ENCODE measurements at places on chromosomes 5 and 9.

DNA sequence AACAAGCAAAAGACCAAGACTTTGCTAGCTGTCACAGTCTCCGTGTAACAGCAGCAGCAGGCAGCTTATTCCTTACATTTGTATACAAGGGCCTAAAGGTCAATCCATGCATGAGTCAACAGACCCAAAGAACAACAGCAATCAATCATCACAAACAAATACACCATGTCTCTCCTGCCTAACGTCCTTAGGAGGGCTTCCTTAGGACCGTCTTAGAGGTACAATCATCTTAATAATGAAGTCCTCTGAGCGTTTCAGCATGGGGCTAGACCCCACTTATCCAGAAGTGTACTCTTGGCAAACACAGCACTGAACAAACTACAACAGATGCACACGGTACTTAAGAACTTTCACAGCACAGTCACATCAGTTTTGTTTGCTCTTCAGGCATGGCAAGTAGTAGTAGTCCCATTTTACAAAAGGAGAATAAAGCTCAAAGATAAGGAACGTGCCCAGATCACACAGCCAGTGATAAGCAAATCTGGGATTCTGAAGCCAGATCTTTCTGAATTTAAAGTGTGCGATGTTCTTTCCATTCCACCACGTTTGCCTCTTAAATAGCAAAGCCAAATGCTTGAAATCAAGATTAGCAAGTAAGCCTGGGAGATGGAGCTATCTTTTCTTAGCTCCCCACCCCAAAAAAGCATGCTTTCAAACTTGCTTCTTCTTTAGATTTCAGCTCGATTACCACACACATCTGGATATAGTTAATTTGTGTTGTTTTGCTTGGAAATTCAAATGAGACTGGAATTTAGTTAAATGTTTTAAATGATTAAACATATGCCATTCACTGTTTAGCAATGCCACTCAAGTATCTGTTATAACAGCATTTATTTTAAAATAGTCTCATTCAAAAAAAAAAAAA, 24.2 kb downstream of the PSMB7 start:
- no peak for DNase-seq

DNA sequence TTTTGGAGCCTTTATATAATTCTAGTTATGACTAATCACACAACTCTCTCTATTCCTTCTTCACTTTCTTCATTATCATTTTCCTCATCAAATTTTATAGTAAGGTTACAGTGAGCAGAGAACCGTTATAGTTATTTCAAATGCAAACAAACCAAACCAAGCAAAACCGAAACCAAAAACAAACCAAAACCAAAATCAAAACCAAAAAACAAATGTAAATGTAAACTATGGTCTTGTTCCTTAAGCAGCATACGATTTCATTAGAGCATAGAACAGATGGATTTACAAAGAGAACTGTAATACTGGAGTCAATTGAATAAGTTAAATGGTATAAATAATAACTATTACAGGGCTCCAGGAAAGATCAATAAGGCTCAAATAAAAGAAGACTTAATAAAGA, 447.1 kb downstream of the LRRC70 start:
- no peak for DNase-seq

- DNase-seq: no peak
Measured at GRCh38 chr9:137237759-137238726, 3.0 kb upstream of the TUBB4B start.

DNA sequence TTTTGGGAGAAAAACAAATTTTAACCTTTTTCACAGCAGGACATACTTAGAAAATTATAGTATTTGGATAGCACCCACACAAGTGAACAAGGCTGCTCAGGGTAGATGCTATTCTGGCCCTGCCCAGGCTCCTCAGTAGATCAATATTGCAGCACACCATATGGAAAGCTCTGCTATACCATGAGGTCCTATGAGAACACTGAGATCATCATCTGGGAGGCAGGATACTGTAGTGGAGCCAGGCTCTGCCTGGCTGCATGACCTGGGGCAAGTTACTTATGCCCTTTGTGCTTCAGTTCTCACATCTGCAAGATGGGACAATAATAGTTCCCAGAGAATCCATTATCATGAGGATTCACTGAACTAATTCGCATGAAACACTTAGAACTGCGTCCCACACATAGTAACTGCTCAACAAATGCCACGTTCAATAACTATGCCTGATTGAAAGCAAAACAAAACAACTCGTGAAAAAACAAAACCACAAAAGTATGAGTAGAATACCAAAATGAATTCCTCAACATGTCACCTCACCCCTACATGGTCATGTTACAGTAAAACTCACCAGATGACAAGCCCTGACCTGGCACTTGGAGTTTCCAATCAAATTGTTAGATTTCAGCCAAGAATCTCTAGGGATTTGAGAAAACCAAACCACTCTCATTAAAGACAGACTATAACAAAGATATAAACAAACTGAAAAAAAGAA, 31.9 kb downstream of the ARSB start:
- DNase-seq: no peak

DNA sequence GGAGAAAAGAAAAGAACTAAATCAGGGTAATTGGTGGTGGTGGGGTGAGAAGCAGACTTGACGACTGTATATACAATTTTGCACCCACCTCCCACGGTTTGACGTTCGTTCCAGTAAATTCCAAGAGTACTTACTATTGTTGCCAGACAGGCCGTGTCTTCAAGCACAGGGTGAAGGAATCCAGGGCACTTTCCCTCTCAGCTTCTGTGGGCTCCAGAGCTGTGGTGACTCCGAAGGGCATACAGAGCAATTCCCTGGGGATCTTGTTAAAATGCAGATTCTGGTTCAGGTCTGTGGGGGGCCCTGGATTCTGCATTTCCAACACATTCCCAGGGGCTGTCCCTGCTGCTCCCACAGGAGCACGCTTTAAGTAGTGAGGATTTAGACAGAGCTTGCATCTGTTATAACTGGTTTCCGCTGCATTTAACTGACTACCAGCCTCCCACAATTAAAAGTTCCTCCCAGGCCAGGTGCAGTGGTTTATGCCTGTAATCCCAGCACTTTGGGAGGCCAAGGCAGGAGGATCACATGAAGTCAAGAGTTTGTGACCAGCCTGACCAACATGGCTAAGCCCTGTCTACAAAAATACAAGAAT, 49.3 kb upstream of the FANCC start:
- no peak for DNase-seq

DNA sequence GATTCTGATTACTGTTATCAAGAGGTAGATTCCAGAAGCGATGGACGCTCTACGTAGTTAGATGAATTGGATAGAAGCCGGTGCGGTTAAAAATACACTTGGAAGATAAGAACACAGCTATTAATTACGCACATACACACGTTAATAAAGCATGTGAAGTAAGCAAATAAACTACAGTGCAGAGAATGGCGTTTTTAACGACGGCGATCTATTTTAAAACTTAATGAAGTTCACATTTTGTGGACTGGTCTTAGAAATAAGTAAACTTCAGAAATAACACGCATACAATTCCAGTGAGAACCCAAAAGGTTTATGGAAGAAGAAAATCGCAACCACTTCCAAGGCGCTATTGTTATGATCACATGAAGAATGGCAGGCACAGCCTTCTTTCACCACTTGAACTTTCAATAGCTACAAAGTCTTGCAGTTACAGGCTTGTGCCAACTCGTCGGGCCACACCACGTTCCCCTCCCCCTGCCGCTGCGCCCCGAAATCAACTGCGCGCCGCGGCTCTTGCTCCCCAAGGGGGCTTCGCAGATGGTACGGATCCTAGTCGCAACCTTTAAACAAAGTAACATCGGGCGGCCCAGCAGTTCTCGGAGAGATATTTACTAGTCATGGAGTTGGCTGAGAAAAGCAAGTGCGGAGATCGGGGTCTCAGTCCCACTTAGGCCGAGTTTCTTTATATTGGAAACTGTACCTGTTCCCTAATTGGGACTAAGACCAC, 866 bp upstream of the SEMA6A start:
- peak; percentile 32 for DNase-seq

DNA sequence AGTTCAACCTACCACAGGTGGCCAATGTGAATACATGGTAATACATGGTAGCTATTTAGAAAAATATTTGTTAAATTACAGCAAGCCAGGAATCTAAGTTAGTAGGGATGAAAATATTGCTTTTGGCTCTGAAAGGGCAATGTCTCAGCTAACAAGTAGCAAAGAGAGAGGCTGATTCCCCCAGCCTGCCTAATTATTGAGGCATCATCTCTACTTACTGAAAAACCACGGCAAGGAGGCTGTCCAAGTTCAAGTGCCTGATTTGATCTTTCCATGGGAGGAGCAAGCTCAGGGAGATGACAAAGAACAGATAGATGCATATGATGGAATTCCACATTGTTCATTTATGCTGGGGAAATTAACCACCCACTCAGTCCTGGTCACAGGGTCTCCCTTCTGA, 28.7 kb upstream of the UBTD2 start:
- DNase-seq: no peak

DNA sequence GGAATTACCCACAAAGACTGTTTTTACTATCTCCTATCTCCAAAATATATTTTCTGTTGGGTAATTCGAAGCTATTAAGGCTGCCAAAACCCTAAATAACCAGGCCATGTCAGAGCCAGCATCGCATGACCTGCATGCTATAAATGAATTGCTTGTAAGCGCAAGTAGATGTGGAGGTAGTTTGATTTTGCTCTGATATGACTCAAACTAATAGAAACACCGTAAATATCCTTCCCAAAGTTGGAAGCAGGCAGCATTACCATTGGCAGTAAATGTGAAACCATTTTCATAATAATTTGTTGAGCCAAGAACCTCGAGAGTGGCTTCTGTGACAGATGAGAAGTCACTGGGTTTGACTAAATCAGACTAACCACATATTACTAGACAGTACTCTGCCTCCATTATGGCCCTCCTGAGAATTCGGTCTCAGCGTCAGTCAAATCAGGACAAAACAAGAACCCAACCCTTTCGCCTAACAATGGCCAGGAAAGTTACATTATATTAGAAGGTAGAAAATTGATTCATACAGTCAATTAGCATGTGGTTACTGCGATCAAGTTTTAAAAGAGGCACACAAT, 289.8 kb downstream of the SPOCK1 start:
- no peak for DNase-seq

DNA sequence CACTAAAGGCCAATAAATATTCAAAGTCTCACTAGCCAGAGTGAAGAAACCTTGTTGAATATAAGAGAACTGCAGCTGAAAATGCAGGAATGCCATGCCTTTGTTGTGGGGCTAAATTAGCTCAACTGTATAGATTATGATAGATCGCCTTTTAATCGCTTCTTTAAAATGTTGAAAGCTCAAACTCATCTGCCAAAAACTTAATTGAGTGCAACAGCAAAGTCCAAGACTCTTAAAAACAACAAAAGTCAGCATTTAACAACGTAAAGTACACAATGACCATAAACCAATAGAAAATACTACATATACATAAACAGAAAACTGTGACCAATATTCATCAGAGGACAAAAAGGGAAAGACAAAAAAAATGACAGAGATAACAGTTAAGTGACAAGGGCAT, 585.0 kb upstream of the CDH6 start:
- no peak for DNase-seq

DNA sequence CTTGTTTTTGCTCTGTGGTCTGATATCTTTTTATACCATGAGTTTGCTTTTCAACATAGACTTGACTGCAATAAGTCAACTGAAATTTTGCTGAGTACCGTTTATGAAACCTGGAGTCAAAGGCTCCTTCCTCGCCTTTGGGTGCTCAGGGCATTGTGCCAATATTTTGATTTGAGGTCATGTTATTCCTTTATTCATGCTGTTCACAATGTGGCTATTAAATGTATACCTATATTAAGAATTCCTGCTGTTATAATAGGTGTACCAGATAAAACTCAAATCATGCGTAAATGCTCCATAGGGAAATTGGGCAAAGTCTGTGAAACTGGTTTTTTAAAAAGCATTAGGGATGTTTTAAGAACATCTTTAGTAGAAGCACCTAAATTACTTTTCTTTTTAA, 334.0 kb upstream of the NUDT12 start:
- no peak for DNase-seq

- DNase-seq: peak; percentile 43
Measured at GRCh38 chr5:76602094-76602726, 21.0 kb downstream of the F2RL2 start.

DNA sequence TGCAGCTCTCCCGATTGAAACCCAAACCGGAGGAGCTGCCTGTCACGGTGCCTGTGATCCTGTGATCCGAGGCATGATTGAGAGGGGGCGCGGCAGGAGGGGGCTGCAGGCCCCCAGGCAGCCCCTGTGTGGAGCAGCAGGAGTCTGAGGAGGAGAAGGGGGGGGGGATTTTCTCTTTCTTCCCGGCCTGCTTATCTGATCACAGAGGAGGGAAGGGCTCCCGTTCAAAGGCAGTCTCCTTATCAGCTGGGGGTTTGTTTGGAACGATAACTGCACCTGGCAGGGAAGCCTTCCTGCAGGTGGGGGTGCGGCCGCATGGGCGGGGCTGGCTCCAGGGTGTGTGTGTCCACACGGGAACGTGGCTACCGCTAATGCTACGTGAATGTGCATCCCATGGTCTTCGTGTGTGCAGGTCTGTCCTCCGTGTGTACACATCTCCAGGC, 38.4 kb downstream of the LMX1B start:
- no peak for DNase-seq

DNA sequence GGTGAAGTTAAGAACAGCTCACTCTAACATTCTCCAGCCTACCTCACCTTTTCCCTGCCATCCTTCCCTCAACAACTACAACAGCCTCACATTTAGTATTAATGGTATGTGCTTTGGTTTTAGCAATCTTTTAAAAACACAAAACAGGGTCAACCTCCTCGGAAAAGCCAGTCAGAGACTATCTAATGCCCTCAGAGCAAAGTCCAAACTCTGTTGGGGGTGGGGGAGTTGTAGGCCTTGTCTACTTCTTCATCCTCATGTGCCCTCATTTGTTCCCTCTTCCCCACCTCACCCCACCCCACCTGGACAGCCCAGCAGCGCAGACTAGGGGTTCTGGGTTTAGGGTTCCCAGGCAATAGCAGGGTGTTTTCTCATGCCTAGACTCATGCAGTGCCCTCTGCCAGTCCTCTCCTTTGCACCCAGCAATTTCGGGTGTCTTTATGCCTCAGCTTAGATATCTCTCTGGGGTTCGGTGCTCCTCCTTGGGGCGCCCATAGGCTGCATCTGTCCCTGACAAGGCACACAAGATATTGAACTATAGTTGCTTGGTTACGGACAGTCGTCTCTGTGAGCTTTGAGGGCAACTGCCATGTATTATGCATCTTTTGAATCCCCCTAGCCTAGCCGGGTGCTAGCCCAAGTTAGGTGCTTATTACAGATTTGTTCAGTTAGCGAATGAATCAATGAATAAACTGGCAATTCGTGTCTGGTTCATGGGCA, 762 bp upstream of the TCOF1 start:
- no peak for DNase-seq

GRCh38 chr9:29039258-29039657, 1466.0 kb upstream of the C9orf72 start:
- DNase-seq: no peak

GRCh38 chr5:55540525-55540924, 5.8 kb upstream of the PLPP1 start:
- no peak for DNase-seq

All from hematopoietic multipotent progenitor cell (in vitro differentiated cells).